ENCODE measurements at places on chromosomes 4 and X.
A peak's percentile ranks its signal among the peaks of the same experiment; 100 is the strongest.

DNA sequence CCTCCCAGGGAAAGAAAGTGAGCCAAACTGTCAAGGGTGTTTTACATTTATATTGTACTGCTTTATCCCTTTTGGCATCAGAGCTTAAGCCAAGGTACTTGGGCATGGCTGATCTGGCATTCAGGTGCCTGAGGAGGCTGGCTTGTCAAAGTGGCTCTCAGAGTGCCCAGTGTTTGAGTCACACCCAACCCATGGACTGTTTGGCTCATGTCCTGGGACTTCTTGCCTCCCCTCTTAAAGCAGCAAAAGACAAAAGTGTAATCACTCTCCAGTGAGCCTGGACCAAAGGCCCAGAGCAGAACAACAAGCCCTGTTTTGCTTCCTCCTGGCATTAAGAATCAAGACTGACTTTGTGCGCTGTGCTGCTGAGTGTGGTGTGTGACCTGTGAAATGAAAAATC lies 311.7 kb upstream of the TAPT1 start:
- DNase-seq = no peak

GRCh38 chr4:142883040-142883832 lies 37.1 kb upstream of the INPP4B start:
- no peak for DNase-seq

- DNase-seq = peak; percentile 83
Observed at GRCh38 chrX:24647257-24648058, at the start of gene PCYT1B. TSS of gene PCYT1B (minus strand) at chrX:24647347. CDS start at chrX:24647105, 242 bp downstream.

- DNase-seq = no peak
Observed at GRCh38 chr4:1695913-1696312, 11.8 kb upstream of the FAM53A start.

GRCh38 chr4:71404049-71404448 lies 65.2 kb downstream of the SLC4A4 start:
- DNase-seq = no peak

DNA sequence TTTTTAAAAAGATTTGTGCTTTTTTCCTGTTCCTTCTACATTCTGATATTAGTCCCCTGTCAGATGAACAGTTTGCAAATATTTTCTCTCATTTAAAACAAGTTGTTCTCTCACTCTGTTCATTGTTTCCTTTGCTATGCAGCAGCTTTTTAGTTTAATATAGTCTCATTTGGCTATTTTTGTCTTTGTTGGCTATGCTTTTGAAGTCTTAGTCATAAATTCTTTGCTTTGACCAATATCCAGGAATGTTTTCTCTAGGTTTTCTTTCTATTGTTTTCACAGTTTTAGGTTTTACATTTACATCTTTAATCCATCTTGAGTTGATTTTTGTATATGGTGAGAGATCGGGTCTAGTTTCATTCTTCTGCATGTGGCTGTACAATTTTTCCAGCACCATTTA lies 136.8 kb downstream of the TET2 start:
- DNase-seq = no peak

- no peak for DNase-seq
Observed at GRCh38 chrX:149121206-149121920, 383.7 kb downstream of the IDS start.

DNA sequence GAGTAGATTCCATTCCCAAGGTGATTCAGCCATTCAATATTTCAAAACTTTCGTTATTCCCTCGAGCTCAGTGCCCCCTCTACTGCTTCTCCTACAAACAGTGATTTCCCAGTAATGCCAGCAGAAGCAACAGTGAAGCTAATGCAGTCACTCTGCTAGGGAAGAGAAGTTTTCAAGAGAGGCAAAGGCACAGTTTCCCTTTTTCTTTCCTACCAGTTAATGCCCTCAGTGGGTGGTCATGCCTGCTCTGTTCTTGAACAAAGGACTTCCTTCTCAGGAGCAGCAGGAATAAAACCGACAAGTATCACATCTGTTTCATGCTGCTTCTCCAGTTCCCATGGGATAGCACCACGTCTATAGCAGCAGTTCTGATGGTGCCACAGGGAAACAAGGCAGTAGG lies 317.2 kb downstream of the TENM3 start:
- no peak for DNase-seq

DNA sequence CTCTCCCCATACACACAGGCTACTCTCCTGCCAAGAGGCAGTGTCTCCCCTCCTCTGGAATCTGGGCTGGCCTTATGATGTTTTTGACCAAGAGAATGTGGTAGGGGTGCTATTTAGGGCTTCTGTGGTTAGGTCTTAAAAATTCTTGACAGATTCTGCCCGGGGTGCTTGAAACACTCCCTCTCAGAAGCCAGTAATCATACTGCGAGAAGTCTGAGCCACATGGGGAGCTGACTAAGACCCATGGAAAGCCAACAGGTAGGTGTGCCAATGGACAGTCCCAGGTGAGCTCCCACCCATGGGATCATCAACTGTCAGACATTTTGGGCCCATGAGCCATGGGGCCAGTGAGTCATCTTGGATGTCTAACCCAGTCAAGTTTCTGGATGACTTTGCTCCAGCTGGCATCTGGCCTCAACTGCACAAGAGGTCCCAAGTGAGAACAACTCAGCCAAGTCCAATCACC lies 315.7 kb downstream of the FBXW7 start:
- DNase-seq = no peak

- DNase-seq = no peak
Observed at GRCh38 chr4:119261986-119262385, 49.5 kb downstream of the USP53 start.

- no peak for DNase-seq
Observed at GRCh38 chr4:173535165-173535902, 5.3 kb upstream of the HAND2 start.

- DNase-seq = no peak
Observed at GRCh38 chr4:187666034-187666433, 329.5 kb upstream of the ZFP42 start.

GRCh38 chrX:10971176-10971575 lies 140.0 kb upstream of the HCCS start:
- DNase-seq = no peak

DNA sequence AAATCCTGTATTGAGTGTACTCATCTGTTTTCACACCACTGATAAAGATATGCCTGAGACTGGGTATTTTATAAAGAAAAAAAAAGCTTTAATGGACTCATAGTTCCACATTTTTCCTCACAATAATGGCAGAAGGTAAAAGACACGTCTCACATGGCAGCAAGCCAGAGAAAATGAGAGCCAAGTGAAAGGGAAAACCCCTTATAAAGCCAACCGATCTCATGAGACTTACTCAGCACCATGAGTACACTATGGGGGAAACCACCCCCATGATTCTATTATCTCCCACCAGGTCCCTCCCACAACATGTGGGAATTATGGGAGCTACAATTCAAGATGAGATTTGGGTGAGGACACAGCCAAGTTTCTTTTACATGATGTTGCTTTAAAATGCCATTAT lies 171.9 kb downstream of the GALNTL6 start:
- DNase-seq = no peak

- DNase-seq = no peak
Observed at GRCh38 chr4:168098248-168098717, 5.9 kb downstream of the ANXA10 start.

DNA sequence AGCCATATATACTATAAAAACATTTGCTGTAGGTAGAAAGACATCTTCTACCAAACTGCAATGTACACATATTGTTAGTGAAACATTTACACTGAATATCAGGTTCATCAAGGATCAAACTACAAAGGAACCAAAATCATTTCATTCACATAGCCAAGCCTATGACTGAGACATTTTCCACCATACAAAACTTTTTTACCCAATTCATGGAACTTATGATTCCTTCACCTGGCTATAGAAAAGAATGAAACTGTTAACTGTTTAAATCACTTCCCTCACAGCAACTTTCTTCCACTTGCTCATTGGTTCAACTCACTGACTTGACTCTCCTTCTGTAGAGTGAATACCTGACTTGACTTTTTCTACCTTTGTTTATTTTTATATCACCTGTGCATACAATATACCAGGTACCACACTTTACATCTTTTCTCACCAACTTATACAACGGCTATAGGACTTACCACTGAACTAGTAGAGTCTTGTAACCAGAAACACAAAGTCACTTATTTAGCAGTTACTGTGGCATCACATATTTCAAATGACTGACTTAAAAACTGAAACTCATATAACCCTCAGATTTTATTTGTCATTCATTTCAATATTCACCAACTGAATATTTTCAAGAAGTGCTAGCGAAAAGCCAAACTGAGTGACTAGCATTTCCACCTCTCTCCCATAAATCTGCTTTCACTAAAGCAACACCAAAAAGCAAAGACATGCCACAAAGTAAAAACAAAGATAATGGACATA lies 30.9 kb downstream of the CAMK2D start:
- no peak for DNase-seq

DNA sequence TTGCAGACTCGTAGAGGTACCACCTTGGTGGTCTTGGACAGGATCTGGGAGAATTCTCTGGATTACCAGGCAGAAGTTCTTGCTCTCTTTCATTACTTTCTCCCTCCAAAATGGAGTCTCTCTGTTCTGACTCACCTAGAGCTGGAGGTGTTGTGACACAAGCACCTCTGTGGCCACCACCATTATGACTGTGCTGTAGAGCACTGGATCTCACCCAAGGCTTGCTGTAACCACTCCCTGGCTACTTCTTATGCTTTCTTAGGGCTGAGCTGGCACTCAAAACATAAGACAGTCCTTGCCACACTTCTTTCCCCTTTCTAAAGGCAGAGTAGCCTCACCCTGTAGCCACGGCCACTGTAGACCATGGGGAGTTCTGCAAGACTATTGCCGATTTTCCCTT lies 296.6 kb upstream of the DIPK2B start:
- DNase-seq = no peak

DNA sequence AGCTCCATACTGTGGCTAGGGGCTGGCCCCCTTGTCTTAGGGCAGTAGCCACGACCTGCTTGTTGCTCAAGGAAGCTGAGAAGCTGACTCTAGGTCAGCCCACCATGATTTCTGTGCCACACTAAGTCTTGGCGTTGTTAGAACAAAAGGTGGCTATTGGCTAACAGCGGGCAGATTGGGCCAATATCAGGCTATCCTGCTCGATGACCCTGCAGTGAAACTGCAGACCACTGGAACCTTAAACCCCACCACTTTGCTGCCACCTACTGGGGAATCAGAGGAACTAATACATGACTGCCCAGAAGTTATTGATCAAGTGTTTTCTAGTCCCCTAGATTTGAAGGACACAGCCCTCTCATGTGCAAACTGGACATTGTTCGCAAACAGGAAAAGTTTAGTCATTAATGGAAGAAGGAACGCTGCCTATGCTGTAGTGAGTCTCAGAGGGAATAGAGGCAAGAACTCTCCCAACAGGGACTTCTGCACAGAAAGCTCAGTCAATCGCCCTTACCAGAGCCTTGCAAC lies 17.0 kb upstream of the PAPSS1 start:
- no peak for DNase-seq

DNA sequence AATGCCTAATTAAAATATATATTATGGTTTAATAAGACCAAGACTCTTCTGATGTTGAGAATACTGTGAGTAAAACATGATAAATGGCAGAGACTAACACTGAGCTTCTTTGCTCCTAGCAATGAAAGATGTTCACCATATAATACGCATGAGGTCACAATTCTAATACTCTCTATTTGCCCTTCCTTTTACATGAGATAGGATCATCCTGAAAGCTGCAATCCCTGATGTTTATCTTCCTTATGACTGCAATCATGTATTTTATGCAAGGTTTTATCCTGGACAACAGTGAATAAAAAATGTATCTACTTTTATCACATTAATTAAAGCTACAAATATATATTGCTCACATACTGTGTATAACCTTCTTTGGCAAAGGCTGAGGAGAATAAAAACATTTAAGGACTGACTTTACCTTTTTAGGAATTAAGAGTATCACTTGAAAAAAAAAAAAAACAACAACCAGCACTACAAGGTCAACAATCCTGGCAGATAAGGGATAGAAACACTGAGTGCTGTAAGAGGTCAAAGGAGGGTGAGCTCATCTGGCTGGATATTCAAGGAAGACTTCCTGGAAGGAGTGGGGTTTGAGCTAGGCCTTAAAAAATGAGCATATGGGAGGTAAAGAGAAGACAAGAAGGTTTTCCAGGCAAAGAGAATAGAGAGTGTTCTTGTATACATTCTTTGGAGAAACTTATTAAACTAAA lies 99.9 kb downstream of the AREG start:
- DNase-seq = no peak

DNA sequence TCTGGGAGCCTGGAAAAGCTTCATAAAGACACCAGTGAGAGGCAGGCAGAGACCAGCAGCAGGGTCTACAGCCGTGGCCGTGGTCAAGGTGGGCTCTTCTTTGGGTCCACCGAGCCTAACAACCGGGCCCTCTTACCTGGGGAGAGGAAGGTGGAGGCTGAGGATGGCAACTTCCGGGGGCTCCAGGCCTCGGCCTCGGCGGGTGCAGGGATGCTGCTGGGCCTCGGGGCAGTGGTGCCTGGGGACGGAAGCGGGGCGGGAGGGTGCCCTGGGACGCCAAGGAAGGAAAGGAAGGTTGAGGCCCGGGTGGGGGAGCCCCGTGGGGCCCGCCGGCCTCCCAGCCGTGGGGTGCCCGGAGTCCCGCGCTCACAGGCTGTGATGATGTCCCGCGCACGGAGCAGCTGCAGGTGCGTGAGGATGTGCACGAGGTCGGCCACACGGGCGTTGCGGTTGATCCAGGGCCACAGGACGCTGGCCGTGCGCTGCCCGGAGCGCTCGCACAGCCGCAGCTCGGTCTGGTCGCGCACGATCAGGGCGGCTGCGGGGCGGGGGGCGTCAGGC lies 561 bp downstream of the IRAK1 start:
- DNase-seq = no peak

GRCh38 chr4:146975527-146975926 lies 29.9 kb upstream of the TTC29 start:
- DNase-seq = peak; percentile 42

- DNase-seq = no peak
Observed at GRCh38 chrX:19049110-19049509, 65.2 kb upstream of the PHKA2 start.

DNA sequence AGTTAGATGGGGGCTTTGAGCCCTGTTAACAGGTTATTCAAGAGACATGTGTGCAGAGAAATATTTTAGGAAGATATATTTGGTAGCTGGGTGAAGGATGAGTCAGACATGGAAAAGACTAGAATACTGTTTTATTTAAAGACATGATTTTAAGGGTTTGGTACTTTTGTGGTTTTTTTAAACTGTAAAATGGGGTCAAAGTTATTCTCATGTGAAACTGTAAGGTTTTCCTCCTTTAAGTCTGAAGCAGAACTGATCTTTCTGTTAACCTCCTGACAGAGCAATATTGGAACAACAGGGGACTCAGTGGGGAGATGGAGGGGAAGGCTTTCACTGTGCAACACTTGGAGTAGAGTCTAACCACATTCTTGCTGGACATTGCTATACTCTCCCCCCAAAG lies 112.4 kb upstream of the LSM6 start:
- no peak for DNase-seq

- DNase-seq = no peak
Observed at GRCh38 chr4:23091711-23092110, 399.0 kb downstream of the GBA3 start.

- no peak for DNase-seq
Observed at GRCh38 chr4:99816545-99817308, at the start of gene DAPP1. TSS of gene DAPP1 (plus strand) at chr4:99816827. CDS start at chr4:99816914, 87 bp downstream.
